ENCODE measurements at places on chromosomes 6 and 20.

GRCh38 chr6:63527658-63528514 lies 44.4 kb upstream of the LOC128125822 start:
- no peak for DNase-seq

GRCh38 chr20:54308804-54309203 lies 100.9 kb downstream of the PFDN4 start:
- no peak for DNase-seq

- no peak for DNase-seq
Observed at GRCh38 chr6:113317442-113317841, 539.7 kb upstream of the MARCKS start.

DNA sequence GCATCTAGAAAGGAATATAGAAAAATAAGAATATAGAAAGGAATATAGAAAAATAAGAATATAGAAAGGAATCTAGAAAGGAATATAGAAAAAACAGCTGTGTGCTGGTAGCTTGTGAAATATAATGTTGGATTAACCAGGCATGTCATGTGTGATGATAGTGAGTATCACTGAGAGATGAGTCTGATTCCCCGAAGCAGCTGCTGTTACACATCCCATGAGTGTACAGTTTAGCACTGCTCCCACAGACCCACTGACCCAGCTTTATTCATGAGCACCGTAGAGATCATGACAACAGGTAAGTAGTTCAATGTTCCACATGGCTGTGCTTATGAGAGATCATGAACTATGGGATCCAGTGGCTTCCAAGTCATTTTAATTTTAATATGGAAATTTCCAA lies 64.8 kb downstream of the SLC22A3 start:
- DNase-seq, result no peak

- DNase-seq, result no peak
Observed at GRCh38 chr6:125149256-125150144, 4.1 kb upstream of the TPD52L1 start.

DNA sequence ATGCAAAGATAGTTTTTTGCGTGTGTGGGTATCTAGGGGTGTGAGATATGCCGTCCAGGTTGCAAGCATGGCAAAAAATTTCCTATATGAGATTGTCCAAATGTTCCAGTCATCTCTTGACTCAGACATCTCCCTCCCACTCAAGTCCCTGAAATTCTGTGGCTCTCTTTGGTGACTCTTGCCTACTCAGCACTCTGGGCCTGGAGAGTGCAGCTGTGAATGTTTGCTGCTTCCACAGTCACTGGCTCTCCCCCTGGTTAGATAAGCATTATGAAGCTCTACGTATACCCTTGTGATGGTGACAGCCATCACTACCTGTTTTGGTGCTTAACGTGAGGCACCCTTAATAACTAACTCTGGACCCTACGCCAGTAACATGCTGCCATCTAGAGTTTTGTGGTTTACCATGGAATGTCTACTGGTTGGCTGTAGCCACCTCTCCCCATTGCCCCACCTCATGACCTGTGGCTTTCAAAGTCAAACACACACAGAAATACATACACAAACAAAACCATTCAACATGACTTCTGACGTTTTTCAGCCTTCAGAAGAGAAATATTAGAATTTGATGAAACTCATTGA lies 621.9 kb upstream of the CITED2 start:
- no peak for DNase-seq

DNA sequence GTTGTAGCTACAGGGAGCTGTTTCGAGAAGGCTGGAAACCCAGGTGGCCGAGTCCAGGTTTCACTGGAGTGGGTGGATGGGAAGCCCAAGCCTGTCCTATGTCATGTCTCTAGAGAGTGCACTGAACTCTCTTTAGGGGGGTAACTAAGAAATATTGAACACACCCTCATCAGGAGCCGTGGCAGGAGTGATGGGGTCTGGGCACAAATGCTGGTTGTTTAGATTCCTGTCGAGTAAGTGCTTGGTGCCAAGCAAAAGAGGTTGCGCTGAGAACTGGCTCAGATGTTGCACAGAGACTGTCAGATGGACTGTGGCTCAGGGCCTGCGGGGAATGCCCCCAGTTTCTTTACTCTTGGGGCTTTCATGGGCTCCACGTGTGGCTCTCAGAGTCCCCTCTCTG lies 7.3 kb upstream of the FAM209A start:
- DNase-seq, result no peak

DNA sequence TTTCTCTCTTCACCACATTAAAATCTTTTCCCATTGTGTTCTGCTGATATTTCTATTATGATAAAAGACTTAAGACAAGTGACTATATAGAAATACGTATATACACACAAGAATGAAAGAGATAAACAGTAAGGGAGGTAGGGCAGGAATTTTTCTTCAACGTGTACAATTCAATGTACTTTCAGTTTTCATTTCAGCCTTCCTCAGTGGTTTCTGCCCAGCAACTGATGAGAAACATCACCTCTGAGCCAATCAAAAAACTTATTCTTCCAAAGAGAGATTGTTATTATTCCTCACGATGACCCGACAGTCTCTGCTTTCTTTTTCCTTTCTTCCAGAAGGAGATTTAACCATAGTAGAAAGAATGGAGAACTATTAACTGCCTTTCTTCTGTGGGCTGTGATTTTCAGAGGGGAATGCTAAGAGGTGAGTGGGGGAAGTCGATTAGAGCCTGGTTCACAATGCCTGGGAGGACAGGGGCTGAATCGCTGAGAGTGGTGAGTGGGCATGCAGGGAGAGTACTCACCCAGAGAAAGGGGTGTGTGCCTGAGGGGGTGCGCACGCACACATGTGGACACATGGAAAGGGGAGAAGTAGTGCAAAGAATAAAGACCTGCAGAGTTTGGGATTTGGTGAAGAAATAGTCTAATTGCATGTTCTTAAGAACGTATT lies at the start of gene BTN3A1:
TSS of gene BTN3A1 (plus strand) at position 289 of the 672 bp plus-strand sequence. CDS start 3,289 bp downstream, outside the sequence.
- DNase-seq, result peak; percentile 21

DNA sequence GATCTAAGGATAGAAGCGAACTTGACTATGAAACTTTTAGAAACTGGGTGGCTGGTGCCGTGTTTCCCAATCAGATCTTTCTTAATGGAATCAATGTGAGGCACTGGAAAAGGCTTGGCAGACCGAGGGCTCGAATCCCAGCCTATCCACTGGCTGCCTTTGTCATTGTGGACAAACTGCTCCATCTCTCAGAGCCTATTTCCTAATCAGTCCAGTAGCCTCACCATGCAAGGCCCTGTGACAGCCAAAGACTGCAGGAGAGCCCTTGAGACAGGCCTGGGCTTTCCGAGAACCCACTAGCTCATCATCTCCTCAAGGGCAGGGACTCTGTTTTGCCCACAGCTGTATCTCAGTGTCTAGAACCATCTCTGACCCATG lies 43.4 kb downstream of the SPDEF start:
- DNase-seq, result no peak

DNA sequence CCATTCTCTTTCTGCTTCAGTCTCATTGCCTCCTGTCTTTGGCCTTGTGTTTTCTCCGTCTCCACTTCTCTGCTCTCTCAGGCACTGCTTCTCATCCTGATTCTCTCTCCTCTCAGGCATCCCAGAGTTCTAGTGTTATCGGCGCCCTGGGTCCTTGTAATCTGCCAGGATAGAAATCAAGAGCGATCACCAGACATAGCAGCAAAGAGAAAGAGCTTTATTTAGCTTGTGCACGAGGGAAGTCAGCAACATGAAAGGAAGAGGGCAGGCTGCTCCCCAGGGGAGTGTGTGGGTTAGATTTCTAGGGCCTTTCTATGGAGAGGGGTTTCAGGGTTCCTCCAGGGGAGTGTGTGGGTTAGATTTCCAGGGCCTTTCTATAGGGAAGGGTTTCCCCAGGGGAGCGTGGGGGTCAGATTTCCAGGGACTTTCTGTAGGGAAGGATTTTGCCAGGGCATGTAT lies 32.5 kb downstream of the SUN5 start:
- DNase-seq, result no peak

DNA sequence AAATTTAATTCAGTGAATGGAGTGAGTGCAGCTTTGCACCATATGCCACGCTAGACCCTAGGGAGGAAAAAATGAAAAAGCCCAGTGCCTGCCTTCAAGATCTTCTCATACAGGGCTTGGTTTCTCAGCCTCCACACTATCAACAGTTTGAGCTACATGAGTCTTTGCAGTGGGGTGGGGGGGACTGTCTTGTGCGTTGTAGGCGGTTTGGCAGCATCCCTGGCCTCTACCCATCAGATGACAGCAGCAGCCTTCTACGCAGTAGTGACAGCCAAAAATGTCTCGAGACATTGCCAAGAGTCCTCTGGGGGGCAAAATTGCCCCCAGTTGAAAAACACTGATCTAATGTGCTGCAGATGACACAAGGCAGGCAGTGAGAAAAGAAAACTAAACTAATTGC lies 6.2 kb downstream of the CDH22 start:
- no peak for DNase-seq

GRCh38 chr20:57869951-57870315 lies 160.1 kb upstream of the PMEPA1 start:
- DNase-seq, result no peak

DNA sequence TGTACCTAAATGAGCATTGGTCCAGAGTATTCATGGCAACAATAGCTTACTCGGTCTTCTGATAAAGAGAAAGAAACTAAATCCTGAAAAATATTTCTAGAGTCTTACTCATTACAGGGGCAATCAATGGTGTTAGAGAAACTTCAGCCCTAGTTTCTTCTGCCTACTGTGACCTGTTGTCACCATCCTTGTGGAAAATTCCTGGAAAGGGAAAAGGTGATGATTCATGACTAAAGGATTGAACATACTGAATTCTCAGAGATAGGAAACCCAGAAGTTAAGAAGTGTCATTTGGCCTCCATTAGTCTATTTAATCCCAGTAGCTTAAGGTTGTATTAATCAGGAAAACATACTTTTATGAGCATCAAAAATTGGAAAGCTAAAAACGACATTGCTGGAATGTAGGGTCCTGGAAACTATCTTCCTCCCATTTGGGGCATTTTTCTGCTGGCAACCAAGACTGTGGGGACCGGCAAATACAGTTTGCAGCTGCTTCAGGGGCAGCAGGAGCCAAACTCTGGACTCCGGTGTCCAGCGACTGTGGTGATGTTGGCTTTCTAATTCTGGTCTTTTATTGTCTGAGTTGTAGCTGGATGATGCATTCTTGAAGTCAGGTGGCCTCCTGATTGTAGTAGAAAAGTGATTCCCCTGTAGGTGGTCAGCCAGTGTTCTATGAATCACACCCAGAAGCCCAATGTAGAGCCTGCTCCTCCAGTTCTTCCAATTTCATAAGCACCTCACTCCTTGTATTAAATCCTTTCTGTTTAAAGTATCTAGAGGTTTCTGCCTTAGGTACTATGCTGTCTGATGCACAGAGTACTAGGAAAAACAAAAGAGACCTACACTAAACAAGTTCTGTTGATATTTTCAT lies 67.6 kb downstream of the LCA5 start:
- no peak for DNase-seq

GRCh38 chr6:53524455-53524815 lies 20.5 kb downstream of the GCLC start:
- no peak for DNase-seq

GRCh38 chr6:128290221-128290620 lies 230.2 kb downstream of the PTPRK start:
- DNase-seq, result no peak

GRCh38 chr20:57677584-57677982 lies 32.2 kb downstream of the PMEPA1 start:
- no peak for DNase-seq

DNA sequence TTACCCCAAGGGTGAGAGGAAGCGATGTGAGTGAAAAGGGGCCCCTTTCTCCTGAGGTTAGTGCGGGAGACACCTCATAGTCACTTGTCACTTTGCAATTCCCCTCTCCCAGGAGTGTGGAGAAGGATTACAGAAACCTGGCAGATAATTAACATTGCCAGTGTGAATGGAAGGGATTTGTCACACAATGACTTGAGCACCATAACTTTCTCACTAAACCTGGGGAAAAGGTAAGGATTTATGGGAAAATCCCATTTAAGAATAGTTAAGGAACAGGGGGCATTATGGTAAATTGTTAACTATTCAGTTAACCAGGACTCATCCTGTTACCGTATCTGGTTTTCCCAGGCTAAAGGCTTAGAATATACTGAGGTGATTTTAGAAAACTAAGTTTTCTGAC lies 219.5 kb upstream of the JAG1 start:
- DNase-seq, result no peak

DNA sequence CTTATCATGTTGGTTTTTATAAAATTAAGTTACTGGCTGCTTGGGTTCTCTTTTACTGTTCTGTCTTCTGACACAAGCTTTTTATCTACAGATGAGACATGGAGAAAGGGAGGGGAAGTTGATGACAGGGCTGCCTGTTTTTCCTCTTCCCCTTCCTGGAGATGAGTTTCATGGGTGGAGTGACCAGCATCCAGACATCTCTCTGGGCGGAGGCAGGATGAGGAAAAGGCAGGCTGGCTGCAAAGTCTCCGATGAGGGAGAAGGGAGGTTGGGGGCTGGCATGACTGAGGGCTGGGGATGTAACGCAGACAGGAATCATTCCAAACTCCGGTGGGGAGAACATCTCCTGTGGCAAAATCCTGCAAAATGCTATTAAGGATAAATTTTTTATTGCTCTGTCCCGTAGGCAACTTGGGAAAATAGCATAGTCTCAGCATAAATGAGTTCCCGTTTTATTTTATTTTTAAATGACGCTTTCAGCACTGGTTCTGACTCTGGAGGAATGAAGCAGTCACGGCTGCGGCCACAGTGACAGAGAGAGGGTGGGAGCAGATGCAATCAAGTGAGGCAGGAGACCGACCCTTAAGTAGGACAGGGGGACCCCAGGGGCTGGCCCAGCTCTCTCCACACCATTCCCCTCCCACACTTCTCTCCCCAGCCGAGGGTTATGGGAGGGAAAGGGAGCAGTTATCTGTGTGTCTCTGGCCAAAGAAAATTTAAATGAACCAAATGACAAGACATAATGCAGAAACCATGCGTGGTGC lies 108.8 kb upstream of the PMEPA1 start:
- no peak for DNase-seq

DNA sequence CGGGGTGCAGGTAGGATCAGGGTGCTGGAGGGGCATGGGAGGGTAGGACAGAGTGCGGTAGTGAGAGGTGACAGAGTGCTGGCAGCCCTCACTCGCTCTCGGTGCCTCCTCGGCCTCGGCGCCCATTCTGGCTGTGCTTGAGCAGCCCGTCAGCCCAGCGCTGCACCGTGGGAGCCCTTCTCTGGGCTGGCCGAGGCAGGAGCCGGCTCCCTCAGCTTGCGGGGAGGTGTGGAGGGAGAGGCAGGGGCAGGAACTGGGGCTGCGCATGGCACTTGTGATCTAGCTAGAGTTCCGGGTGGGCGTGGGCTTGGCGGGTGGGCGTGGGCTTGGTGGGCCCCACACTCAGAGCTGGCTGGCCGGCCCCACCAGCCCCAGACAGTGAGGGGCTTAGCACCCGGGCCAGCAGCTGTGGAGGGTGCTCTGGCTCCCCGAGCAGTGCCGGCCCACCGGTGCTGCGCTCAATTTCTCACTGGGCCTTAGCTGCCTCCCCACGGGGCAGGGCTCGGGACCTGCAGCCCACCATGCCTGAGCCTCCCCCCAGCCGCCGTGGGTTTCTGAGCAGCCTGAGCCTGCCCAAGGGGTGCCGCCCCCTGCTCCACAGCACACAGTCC lies 112.8 kb upstream of the DUSP22 start:
- no peak for DNase-seq

- DNase-seq, result no peak
Observed at GRCh38 chr20:49727478-49727877, 13.8 kb upstream of the B4GALT5 start.

All from activated T-helper 1 cell treated with anti-CD3 and anti-CD28 coated beads, Interleukin-2, amount 50 U/mL, for 16 hours (primary cell).